ENCODE measurements at places on chromosomes 7 and 10. TPM values are rescaled to one million over a fixed set of nuclear protein-coding genes. Genes with fewer than 3 reads are reported as not detected.

- DNase-seq: no peak
These were observed 101.0 kb upstream of the SHH start for GRCh38 chr7:155913291-155913690.

POLR2J2 gene
- 4.4 TPM for polyA plus RNA-seq

DNA sequence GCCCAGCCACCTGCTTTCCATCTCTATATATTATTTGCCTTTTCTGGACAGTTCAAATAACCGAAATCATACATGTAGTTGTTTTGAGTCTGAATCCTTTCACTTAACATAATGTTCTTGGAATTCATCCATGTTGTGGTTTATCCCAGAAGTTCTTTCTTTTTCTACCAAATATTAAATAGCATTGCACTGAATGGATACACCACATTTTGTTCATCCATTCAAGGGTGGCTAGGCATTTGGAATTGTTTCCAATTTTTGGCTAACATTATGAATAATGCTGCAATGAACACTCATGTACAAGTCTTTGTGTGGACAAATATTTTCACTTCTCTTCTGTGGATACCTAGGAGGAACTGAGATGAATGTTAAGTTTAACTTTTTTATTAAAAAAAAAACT, 18.0 kb downstream of the DNAJC1 start:
- no peak for DNase-seq

GSAP gene
- 3.7 TPM for polyA plus RNA-seq

- DNase-seq: peak; percentile 35
These were observed 15.2 kb upstream of the CAMK1D start for GRCh38 chr10:12334186-12334530.

CHAT gene
- not detected for polyA plus RNA-seq

TUBAL3 gene
- 10.6 TPM for polyA plus RNA-seq

GRCh38 chr7:5625938-5626337, 155.5 kb downstream of the RNF216 start:
- peak; percentile 21 for DNase-seq

SPDYE16 gene
- not detected for polyA plus RNA-seq

GRCh38 chr10:74852381-74852780, 26.0 kb downstream of the KAT6B start:
- no peak for DNase-seq

CABCOCO1 gene
- polyA plus RNA-seq: 2.4 TPM

UNCX gene
- not detected for polyA plus RNA-seq

COL28A1 gene
- 0.26 TPM for polyA plus RNA-seq

FAM180A gene
- polyA plus RNA-seq: 10.0 TPM

- peak; percentile 82 for DNase-seq
These were observed 612.1 kb upstream of the MGMT start for GRCh38 chr10:128854963-128855362.

- DNase-seq: no peak
These were observed 6.4 kb upstream of the MKRN1 start for GRCh38 chr7:140485500-140486265.

POT1 gene
- 9.3 TPM for polyA plus RNA-seq

All from aorta (tissue), 5 donors.